GM23248 (cell line): ENCODE measurements at places on chromosomes 7 and 10. TPM values are rescaled to one million over a fixed set of nuclear protein-coding genes. Genes with fewer than 3 reads are reported as not detected.

Gene OLAH
- total RNA-seq, result not detected in 2 replicates

Gene ZNF282
- total RNA-seq, result 23.3 and 24.1 TPM in 2 replicates

Gene MEIG1
- not detected in 2 replicates for total RNA-seq

Gene HSPA12A
- 4.8 and 4.9 TPM in 2 replicates for total RNA-seq

Gene MMS19
- 89.7 and 116 TPM in 2 replicates for total RNA-seq

Gene VOPP1
- total RNA-seq, result 86.5 and 106 TPM in 2 replicates

Gene SPDYE2B
- not detected in 2 replicates for total RNA-seq

Gene LRRC18
- total RNA-seq, result not detected in 2 replicates

Gene STK17A
- total RNA-seq, result 132 and 137 TPM in 2 replicates

Gene SPDYE18
- not detected in 2 replicates for total RNA-seq

Gene CUBN
- 0.65 and 2.8 TPM in 2 replicates for total RNA-seq

Gene AKR1C1
- total RNA-seq, result 23.8 and 39.4 TPM in 2 replicates

Gene HOXA9
- total RNA-seq, result 32.1 and 43.7 TPM in 2 replicates

Gene CNTNAP2
- total RNA-seq, result not detected in 2 replicates

Gene RSPH10B
- total RNA-seq, result not detected in 2 replicates

Gene GSTO2
- total RNA-seq, result 1.1 and 8.7 TPM in 2 replicates

Gene CYP26A1
- not detected in 2 replicates for total RNA-seq

Gene STEAP4
- not detected in 2 replicates for total RNA-seq

Gene RASSF4
- total RNA-seq, result 1.0 and 2.1 TPM in 2 replicates

Gene LRMDA
- 0.13 TPM in 1 of 2 replicates, not detected in the other for total RNA-seq

Gene SPDYE5
- total RNA-seq, result not detected in 2 replicates

Gene TRPV5
- not detected in 2 replicates for total RNA-seq

Gene HGF
- 2.7 and 4.4 TPM in 2 replicates for total RNA-seq

Gene DGKB
- 0.65 and 9.9 TPM in 2 replicates for total RNA-seq

Gene VSIR
- total RNA-seq, result 60.8 and 81.6 TPM in 2 replicates

Gene ZMIZ1
- total RNA-seq, result 26.6 and 28.4 TPM in 2 replicates

Gene CRYGN
- total RNA-seq, result not detected in 2 replicates

Gene KCP
- total RNA-seq, result not detected in 2 replicates

Gene CPN1
- total RNA-seq, result not detected in 2 replicates

Gene RPEL1
- not detected in 2 replicates for total RNA-seq

Gene CLCN1
- not detected in 2 replicates for total RNA-seq

Gene ITPRID1
- total RNA-seq, result not detected in 2 replicates

Gene PNPLA8
- 32.2 and 33.4 TPM in 2 replicates for total RNA-seq

Gene SKIDA1
- total RNA-seq, result not detected in 2 replicates

Gene TEX36
- total RNA-seq, result 0.76 TPM in 1 of 2 replicates, not detected in the other

Gene FBXL13
- total RNA-seq, result under 0.01 and 0.43 TPM in 2 replicates

Gene ASB10
- not detected in 2 replicates for total RNA-seq

Gene RAB19
- not detected in 2 replicates for total RNA-seq

Gene NPC1L1
- total RNA-seq, result not detected in 2 replicates

Gene PNLIPRP1
- not detected in 2 replicates for total RNA-seq

Gene HTR5A
- total RNA-seq, result not detected in 2 replicates

Gene FBXW4
- 18.7 and 26.8 TPM in 2 replicates for total RNA-seq

Gene HABP2
- total RNA-seq, result not detected in 2 replicates

Gene TCAF2
- 3.4 and 5.9 TPM in 2 replicates for total RNA-seq

Gene TMEM176A
- total RNA-seq, result not detected in 2 replicates

Gene C10orf67
- total RNA-seq, result under 0.01 and 0.25 TPM in 2 replicates

Gene DYNC1I1
- 0.38 and 1.4 TPM in 2 replicates for total RNA-seq
